Right ventricle myocardium superior (tissue), 1 donor: ENCODE measurements at places on chromosomes 2 and 18. TPM values are rescaled to one million over a fixed set of nuclear protein-coding genes. Genes with fewer than 3 reads are reported as not detected.

Gene ZAP70
- total RNA-seq = 0.70 TPM

Gene TSPYL6
- not detected for total RNA-seq

Gene FRZB
- total RNA-seq = 1.4 TPM

Gene DLGAP1
- 0.08 TPM for total RNA-seq

Gene PPP1CB
- total RNA-seq = 429 TPM

Gene MBD1
- total RNA-seq = 41.2 TPM

Gene ADCY3
- total RNA-seq = 19.8 TPM

Gene UBR3
- total RNA-seq = 112 TPM

Gene GRHL1
- 1.0 TPM for total RNA-seq

Gene TCF7L1
- total RNA-seq = 9.3 TPM

Gene ANKRD30B
- total RNA-seq = not detected

Gene STARD6
- total RNA-seq = not detected

Gene FBLN7
- 0.38 TPM for total RNA-seq

Gene TBR1
- total RNA-seq = not detected

- peak; percentile 86 for DNase-seq
Measured at GRCh38 chr2:12716032-12716281, 779 bp upstream of the TRIB2 start.

DNA sequence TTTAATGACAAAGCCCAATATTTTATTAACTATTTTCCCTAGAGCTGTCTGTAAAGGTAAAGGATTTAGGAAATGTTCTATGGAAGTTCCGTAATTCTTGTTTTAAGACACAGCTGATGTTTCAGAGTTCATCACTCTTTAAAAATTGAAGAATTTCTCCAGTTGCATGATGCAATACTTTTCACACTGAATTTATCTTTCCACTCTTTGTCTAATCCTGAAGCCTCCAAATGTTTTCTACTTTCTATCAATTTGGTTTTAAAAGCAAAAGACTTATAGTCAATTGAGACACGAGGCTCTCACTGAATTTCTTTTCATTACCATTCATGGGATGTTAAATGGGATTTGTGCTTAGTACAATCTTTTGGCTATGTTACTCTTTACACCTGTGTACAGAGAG lies 223.2 kb downstream of the TDRD15 start:
- no peak for DNase-seq

GRCh38 chr2:98515250-98515991 lies 70.8 kb downstream of the INPP4A start:
- no peak for DNase-seq

DNA sequence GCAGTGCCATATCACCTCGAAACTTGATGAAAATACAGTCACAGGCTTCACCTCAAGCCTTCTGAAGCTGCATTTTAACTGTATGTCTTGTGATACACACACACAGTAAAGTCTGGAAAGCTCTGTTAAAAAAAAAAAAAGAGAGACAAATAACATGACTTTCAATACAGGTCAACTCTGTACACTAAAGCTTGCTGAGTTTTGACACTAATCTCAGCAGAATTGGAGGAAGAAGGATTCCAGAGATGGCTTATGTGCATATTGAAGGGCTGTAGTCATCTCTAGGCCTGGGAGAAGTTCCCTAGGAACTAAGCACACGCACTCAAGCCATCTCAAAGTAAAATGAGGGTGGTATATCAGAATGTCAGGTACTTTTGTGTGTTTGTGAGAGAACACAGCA lies 875.1 kb downstream of the EPHA4 start:
- no peak for DNase-seq

DNA sequence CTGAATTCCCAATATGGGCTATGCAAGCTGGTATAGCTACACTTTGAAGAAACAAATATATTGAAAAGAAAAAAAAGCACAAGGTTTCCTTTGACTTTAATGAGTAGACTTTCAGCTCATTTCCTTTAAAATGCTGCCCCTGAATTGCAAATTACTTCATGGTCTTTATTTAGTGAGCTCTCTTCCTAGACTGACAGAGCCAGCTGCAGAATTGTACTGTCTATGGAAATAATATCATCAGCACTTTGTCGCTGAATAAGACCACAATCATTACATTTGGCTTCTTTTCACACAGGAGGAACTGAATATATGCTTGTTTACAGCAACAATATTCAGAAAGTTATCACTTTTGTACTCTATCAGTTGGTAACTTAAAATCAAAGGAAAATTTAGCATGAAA lies 41.7 kb downstream of the ARL5A start:
- DNase-seq = no peak

DNA sequence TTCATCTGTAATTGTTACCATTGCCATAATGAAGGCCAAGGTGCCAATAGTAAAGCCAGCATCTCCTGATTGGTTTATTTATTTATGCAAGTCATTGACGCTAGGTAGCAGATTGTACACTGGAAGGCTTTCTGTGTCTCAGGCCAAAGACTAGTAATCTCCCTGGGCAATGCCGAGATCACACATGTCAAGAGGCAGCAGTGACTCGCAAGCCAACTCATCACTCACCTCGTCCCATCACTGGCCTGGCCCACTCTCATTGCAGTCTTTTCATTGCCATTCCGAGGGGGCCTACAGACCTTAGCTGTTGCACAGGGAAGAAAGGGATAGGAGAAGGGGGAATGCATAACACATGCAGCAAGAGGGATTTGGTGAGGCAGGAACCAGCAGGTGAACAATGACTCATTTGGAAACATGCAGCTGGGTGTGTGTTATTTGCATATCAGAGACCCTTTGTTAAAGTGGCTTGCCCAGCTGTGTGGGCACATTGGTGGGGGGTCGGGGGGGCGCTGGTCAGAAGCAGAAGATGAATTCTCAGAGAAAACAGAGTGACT lies 448.7 kb upstream of the HNRNPA3 start:
- no peak for DNase-seq

DNA sequence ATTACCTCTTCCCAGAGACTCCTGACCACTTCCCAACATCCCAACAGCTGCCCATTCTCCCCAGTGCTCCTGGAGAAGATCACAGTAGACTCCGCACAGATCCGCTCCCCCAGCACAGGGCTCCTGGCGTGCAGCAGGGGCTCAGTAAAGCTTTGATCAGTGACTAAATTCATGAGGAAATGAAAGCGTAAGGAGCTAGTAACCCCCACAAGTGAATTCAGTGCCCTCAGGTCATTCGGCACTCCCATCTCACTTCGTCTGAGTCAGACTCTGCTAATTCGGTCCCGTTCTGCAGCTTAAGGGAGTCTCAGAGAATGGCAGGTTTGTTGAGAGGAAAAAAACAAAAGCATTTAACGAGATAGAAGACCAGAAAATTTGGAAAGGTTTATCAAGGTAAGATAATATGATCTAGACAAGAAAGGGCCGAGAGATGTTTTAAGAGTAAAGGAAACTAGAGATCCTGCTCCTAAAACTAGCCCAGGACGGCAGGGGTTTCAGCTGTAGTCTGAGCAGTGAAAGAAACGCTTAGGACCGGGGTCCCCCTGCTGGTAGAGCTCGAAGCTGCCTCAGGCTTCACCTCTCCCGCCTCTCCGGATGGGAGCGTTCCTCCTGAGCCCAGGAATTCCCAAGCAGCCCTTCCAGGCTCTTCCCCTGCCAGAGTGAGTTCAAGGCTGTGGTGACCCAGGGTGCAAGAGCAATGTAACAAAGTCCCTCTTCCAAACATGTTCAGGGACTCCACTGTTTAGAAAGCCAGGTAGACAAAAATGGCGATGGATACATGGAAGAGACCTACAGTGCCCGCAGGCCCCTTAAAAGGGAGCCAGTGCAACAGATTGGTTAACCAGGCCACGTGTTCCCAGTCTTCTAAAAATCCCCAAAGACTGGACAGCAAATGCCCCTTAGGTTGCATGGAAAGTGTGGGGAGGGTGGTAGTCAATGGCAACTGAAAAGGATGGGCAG lies 127.3 kb downstream of the DNER start:
- peak; percentile 86 for DNase-seq

DNA sequence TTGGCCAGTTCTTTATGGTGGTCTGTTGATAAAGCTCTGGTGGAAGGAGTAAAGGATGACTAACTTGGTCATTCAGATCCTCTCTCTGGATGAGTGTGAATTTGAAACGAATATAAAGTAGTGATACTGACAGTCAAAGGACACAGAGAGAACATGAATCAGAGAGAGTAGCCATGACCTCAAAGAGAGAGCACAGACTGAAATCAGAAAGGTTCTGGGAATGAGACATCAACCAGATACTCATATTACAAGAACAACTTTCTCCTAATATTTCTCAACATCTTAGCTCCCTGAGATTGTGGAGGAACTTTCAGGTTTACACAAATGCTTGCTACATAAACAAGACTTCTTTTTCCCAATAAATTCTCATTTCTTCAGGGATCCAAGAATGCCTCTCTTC lies 849.1 kb upstream of the CHAC2 start:
- no peak for DNase-seq

- DNase-seq = no peak
Measured at GRCh38 chr2:86786001-86786536, 4.6 kb downstream of the CD8A start.

- DNase-seq = no peak
Measured at GRCh38 chr2:224925810-224926100, 116.5 kb downstream of the DOCK10 start.

- no peak for DNase-seq
Measured at GRCh38 chr2:62586981-62587380, 81.0 kb upstream of the TMEM17 start.

DNA sequence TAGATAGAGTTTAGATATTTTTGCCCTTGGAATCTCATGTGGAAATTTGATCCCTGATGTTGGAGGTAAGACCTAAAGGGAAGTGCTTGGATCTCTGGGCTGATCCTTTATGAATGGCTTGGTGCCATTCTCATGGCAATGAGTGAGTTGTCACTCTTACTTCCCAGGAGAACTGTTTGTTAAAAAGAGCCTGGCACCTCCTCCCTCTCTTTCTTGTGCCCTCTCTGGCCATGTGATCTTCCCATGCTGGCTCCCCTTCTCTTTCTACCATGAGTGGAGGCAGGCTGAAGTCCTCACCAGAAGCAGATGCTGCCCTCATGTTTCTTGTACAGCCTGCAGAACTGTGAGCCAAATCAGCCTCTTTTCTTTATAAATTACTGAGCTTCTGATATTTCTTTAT lies 276.9 kb downstream of the ZNF804A start:
- DNase-seq = no peak

GRCh38 chr18:79540904-79541282 lies 138.7 kb upstream of the CTDP1 start:
- DNase-seq = no peak

DNA sequence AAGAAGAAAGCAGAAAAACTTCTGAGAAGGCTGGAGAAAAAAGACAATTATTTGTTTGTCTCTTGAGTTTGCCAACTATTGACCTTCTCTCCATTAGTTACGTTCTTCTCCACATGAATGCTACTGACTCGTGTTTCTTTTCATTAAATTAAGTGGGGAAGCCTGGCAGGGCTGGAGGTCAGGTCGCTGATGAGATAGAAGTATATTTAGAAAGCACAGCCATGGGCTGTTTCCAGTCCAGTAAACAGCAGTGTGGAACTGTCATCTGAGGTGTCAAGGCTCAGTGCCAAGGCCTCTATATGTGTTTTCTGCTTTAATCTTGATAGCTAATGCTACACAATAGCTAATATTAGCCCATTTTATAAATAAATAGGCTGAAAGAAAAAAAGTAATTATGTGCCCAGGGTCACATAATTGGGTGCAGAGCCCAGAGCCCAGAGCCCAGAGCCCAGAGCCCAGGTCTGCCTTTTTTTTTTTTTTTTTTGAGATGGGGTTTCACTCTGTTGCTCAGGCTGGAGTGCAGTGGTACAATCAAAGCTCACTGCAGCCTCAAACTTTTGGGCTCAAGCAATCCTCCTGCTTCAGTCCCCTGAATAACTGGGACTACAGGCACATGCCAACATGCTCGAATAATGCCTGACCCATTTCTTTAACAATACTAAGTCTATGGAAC lies 6.3 kb downstream of the MSGN1 start:
- DNase-seq = peak; percentile 53

GRCh38 chr2:9980520-9980919 lies 29.0 kb downstream of the GRHL1 start:
- DNase-seq = no peak

- DNase-seq = no peak
Measured at GRCh38 chr2:62713837-62714236, 8.3 kb downstream of the EHBP1 start.
